ENCODE measurements at places on chromosomes 6 and 20.

DNA sequence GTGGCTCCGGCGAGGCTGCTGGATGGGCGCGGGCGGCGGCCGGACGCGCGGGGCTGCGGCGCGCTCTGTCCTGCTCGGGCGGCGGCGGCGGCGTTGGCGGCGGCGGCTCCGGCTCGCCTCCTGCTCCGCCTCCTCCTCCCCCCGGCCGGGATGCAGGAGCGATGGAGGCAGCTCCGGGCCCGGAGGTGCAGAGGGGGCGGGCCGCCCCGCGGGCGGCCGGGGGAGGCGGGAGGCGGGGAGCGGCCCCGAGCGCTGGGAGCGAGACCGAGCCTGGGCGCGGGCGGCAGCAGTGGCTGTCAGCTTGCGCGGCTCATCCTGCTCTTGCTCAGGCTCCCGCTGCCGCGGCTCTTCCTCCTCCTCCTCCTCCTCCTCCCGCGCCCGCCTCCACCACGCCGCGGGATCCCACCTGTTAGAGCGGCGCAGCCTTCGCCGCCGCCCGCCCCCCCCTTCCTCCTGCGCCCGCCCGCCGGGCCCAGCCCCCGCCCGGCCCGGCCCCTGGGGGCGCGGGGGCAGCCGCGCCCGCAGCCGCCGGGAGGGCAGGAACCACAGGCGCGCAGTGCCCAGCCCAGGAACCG is at the start of gene NOL4L:
Gene NOL4L, minus strand, starts transcription at position 323 of the 575 bp plus-strand sequence. CDS start 443 bp downstream, outside the sequence.
- no peak for DNase-seq

GRCh38 chr6:150406948-150407347 is 38.1 kb downstream of the IYD start:
- DNase-seq = no peak

GRCh38 chr6:16950302-16950701 is 151.5 kb upstream of the STMND1 start:
- DNase-seq = no peak

DNA sequence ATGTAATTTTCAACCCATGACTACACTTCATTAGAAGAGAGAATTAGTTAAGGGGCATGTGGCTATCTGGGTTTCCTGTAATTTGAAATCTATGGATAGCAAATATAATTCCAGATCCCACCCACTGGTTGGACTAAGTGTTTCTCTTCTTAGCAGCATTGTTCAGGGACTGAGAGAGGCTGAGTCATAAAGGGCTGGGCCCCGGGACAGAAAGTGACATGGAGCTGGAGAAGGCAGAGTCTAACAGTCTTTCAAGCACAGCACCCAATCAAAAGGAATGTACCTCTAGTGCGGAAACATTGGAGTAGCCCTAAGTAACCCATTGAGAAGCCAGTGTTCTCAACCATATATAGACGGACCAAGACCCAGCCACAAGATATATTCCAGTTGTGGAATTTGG is 363.9 kb downstream of the DHX35 start:
- DNase-seq = no peak

GRCh38 chr20:19993958-19994669 is 23.0 kb upstream of the NAA20 start:
- DNase-seq = no peak

DNA sequence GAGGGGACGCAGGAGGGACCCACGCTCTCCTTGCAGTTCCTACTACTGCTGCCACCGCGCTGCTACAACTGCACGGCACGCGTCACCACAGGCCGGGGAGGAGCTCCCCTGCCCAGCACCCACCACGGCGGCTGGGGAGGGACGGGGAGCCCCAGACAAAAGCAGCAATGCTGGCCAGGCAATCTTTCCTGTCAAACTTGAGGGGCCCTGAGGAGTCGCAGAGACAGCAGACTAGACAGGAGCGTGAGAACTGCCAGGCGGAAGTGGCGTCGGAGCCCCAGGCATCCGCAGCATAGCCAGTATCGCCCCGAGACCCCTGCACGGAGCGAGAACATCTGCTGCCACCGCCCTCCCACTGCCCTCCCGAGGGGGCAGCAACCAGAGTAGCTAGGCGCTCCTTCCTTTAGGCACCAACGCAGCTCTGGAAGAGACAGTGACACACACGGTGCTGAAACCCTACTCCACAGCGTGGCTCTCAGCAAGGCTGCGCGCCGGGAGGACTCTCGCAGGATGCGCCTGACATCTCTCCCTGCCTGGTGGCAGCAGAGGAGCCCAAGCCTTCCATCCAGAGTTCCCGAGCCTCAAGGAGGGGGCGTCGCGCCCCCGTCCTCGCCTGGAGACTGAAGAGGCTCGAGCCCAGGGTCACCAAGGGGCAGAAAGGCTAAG is 2.2 kb downstream of the TAF4 start:
- DNase-seq = no peak

- no peak for DNase-seq
Observed at GRCh38 chr6:145865175-145865574, 50.6 kb upstream of the FBXO30 start.

- DNase-seq = no peak
Observed at GRCh38 chr20:52688345-52688744, 283.8 kb upstream of the TSHZ2 start.

DNA sequence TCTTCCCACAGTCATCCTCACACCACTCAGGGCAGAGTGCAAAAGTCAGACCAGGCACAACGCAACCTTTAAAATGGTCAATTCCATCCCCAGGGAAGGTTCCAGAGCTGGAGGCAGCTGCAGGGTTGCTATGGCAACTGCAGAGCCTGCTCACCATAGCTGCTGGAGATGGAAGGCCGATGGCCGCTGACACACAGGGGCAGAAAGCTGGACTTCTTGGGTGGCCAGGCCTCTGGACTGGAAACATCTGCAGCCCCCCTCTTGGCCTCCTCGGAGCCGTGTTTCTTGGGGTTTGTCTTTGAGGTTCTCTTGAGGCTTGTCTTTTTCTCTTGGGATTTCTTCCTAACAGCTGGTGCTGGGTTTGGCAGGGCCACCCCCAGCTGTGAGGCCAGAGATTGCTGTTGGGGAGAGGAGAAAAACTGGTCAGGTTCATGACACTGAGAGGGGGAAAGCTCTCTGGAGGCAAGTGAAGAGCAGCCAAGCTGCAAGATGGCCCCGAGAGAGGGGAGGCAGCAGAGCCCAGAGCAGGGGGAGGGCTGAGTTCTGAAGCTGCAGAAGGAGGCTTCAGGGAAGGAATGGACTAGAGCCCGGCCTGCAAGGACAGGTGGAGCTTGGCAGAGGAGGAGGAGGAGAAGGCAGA is 10.2 kb downstream of the BNIP5 start:
- no peak for DNase-seq

GRCh38 chr6:150722614-150723344 is 123.1 kb downstream of the PLEKHG1 start:
- DNase-seq = no peak

DNA sequence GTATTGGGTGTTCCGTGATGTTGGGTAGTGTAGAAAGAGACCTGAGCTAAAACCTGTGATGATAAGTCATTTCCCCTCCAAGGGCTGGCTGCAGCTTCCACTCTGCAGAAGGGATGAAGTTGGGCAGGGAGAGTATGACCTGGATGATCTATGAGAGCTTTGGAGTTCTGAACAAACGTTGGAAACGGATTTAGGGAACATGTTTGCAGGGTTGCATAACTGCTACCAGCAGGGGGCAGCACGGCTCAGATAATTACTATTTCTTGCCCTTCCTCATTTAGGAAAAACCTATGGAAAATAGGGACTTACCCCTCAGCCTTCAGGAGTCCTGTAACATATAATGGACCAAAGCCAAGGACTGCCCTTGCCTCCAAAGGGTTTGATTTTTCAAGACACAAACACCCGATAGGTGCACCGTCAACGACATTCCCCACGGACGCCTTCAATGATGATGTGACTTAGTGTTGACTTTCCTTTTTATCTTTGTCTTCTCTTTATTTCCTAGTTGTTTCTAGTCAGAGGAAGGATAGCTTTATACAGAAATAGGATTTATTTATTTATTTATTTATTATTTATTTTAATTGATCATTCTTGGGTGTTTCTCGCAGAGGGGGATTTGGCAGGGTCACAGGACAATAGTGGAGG is 164.9 kb upstream of the SASH1 start:
- no peak for DNase-seq

GRCh38 chr6:167572106-167572505 is 247.2 kb downstream of the TTLL2 start:
- no peak for DNase-seq

DNA sequence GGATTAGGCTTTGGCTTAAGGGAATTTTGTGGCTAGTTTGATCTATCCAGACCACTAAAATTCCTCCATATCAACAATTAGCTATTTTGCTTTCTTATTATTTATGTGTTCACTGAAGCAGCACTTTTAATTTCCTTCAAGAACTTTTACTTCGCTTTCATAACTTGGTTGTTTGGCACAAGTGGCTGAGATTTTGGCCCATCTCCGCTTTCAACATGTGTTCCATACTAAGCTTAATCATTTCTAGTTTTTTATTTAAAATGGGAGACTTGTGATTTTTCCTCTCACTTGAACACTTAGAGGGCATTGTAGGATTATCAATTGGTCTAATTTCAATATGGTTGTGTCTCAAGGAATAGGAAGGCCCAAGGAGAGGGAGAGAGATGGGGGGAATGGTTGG is 102.4 kb upstream of the HSF2 start:
- DNase-seq = no peak

DNA sequence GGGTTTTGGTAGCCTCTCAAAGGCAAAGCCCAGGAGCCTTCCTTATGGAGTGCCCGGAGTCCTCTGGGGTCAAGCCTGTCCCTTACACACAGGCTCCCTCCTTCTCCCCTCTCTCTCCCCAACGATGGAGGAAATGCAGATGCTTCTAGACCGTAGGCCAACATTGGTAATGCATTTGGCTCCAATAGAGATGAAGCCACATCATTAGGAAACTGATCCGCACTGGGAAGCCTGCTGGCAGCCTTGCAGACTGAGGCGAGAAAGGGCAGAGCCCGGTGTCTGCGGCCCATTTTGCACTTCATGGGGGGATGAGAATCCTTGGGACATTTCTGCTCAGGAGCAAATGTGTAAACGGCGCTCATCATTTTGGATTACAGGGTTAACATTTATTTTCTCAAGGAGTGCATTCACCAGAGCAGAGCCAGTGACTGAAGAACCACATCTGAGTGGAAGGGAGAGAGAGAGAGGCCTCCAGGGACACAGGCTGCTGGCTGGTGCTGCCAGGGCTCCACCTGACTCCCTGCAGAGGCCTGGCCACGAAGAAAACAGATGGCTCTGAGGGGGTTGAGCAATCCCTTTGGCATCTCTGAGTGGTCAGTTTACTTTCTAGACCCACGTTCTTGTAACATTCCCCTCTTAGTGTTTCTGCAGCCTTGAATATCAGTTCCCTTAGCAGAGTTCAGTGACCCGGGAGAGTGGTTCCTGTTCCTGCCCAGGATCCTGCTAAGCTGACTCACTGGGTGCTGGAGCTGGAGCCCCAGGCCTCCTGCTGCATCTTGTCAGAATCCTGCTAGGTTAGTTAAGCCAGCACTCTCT is 4.4 kb upstream of the CST3 start:
- no peak for DNase-seq

GRCh38 chr6:104019075-104019753 is 840.5 kb downstream of the HACE1 start:
- no peak for DNase-seq

DNA sequence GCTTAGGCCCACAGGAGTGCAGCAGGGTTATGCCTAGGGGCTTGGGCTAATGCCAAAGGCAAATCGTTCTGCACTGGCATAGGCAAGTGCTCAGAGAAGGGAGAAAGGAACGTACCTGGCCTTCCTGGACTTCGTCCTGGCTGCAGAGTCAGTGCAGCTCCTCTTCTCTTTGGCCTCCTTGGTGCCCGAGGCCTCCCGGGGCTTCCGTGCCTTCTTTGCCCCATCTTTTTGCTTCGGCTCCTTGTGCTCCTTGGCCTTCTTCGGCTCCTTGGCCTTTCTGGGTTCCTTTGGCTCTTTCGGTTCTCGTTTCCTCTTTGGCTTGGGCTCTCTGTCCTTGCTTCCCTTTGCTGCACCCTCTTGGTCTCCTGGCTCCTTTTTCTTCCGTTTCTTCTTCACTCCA is 85.2 kb downstream of the CHD6 start:
- no peak for DNase-seq

- no peak for DNase-seq
Observed at GRCh38 chr6:129525055-129525454, 184.9 kb downstream of the ARHGAP18 start.

DNA sequence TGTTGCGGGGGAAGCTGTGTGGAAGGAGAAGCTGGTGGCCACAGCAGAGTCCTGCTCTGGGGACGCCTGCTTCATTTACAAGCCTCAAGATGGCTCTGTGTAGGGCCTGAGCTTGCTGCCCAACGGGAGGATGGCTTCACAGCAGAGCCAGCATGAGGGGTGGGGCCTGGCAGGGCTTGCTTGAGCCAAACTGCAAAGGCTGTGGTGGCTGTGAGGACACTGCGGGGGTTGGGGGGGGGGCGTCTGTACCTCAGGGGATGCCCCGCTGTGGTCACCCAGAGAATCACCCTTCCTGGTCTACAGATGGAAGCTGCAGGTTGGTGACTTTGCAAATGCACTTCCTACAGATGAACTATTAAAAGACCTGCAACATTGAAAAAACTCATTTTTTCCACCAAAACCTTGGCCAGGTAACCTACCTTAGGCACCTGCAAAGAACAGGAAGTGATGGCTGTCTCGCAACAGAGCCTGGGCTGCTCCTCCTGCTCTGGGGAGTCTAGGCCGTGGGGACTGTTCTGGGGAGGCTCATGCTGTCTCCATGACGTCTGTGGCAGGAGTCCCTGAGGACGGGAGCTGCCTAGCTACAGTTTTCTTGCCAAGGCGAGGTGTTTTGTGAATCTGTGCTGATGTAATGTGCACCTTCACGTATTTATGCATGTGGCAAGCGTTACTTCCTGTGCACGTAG is 7.3 kb downstream of the NPBWR2 start:
- DNase-seq = no peak

- DNase-seq = no peak
Observed at GRCh38 chr20:51237278-51237677, 214.4 kb upstream of the KCNG1 start.

GRCh38 chr20:16747291-16747811 is 807 bp upstream of the OTOR start:
- no peak for DNase-seq

DNA sequence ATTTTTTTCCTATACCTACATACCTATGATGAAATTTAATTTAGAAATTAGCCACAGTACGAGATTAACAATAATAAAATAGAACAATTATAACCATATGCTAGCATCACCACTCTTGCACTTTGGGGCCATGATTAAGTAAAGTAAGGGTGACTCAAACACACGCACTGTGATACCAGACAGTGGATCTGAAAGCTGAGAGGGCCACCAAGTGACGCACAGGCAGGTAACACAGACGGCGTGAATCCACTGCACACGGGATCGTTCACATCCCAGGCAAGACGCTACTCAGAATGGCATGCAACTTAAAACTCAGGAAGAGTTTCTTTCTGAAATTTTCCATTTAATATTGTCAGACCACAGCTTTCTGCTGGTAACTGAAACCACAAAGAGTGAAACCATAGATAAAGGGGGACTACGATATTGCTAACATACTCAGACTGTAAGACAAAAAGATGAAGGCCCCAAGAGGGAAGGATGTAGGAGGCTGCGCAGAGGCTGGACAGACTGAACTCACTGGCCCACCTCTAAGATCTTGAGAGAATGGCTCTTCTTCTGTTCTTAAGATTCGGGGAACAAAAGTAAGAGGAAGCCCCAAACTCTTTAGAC is 17.9 kb downstream of the RRBP1 start:
- DNase-seq = no peak

- no peak for DNase-seq
Observed at GRCh38 chr20:22626496-22626895, 42.1 kb upstream of the FOXA2 start.
